ENCODE measurements at places on chromosomes 5 and 9. TPM values are rescaled to one million over a fixed set of nuclear protein-coding genes. Genes with fewer than 3 reads are reported as not detected.

UGT3A1 gene
- 0.21 TPM for total RNA-seq

ANKRD18A gene
- total RNA-seq = 2.4 TPM

INSL4 gene
- total RNA-seq = not detected

INSL6 gene
- not detected for total RNA-seq

SPARC gene
- total RNA-seq = 139 TPM

GRCh38 chr9:72124947-72125346, 24.3 kb upstream of the GDA start:
- no peak for DNase-seq

DNA sequence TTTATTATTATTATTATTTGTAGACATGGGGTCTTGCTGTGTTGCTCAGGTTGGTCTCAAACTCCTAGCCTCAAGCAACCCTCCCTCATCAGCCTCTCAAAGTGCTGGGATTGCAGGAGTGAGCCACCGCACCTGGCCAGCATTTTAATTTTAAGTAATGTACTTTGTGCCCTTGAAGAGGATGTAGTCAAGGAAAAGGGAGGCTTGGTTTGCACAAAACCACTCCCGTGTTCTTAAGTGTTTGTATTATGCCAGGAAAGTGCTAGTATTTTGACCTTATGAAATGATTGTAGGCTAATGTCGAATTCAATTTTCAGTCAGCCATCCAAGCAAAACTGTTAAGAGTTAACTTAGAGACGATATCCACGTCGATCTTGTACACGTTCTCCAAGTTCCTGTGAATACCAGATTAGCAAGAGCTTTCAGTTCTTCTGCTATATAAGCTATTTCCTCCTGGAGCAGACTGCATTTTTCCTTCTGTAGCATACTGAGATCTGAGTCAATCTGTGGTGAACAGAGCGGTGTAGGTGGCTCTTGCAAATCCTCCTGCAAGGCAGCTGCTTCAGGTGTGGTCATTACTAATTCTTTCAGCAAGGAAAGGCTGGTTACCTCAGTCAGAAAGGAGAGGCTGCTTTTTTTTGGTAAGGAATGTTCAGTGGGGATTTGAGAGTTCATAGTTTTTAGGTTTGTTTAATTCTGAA, 23.7 kb downstream of the CCDC171 start:
- no peak for DNase-seq

- DNase-seq = no peak
These were observed 469.9 kb upstream of the DAP start for GRCh38 chr5:11230890-11231289.

DNA sequence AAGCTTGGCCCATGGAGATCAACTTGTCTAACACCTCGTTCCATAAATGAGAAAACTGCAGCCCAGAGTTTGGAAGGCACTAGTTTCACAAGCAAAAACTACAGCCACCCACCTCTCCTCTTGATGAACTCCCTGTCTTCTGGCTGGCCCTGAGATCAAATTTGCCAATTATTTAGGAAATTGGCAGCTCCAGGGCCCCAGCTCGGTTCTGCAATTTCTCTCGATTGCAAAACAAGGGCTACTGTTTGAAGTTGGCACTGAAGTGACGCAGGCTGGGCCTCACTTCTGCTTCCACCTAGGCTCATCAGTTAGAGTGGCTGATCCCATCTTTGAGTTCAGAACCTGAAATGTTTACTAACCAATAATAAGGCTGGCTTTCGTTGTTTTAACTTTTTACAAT, 3.7 kb upstream of the GPX3 start:
- DNase-seq = no peak

DNA sequence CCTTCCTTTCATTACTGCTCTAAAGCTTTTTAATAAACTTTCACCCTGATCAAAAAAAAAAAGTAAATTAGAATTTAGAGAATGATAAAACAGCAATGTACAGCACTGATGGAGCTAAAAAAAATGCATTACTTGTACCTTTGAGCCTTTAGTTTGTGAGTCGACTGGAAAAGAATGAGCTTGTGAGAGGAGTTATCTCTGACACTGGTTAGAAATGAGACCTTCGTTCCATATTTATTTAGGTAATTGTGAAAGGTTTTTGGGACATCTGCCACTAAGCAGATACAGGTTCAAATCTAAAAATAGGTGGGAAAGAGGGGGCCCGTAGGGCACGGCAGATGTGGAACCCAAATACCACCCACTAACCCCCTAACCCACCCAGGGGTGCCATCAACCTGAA, 376.8 kb downstream of the ICE1 start:
- no peak for DNase-seq

- DNase-seq = no peak
These were observed 142.9 kb downstream of the OLFM1 start for GRCh38 chr9:135230386-135230765.

DNA sequence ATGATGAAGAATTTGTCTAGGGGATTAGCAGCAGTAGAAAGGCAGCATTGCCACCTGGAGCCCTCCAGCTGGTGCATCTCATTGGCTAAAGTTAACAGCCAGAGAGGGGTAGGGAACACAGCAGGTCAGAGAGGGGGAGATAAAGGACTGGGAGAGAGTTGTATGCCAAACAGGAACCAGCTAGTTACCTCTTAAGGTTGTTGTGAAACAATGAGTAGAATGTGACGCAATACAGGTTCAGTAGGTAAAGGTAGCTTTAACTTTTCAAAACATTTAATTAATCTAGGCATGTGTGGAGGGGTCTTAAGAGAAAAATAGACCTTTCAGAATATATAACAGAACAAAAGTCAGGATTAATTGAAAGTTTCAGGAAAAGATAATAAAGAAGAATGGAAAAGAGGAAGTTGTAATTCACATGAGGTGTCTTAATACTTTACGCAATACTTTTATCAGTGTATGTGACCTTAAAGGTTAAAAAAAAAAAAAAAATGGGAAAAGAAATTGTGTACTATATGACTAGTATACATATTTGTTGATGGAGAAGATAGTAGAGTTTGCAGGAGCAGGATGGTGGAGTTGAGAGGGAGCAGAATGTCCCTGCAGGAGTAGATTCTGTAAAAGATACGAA, 14.3 kb downstream of the FBXO38 start:
- DNase-seq = no peak

- DNase-seq = no peak
These were observed 7.4 kb upstream of the TRPM3 start for GRCh38 chr9:71128796-71129195.

DNA sequence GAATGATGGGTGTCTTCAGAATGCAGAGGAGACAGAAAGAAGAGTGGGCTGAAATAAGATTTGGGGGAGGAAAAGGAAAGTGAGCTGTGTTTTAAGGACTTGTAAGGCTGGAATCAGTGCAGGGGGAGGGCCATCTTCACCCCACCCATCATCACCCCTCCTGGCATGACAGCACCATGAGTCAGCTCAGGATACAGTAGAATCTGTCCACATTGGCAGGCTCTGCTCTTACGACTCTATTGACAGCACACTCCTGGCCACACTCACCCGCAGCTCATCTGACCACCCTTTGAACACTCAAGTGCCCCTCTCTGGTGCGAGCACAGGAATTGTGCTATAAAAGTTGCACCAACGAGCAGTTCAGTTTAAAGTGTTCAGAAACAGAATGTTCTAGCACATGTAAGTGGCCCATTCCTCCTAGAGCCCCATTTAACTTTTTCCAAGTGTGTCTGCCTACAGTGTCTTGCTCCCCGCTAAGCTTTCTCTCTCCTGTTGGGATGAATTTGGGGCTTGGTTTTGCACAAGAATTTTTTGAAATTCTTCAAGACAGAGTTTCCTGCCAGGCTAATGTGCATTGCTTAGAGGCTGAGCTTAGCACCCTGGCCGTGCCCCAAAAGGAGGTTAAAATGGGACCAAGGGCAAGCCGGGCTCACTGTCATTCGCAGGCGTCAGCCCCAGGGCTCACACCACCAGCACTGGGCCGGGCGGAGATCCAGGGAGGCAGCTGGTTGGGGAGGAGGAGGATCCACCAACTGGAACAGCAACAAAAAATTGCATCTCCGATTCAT, 12.0 kb downstream of the ADRA1B start:
- no peak for DNase-seq

Measured in kidney epithelial cell (primary cell).